ENCODE measurements at places on chromosomes 5 and 9.

DNA sequence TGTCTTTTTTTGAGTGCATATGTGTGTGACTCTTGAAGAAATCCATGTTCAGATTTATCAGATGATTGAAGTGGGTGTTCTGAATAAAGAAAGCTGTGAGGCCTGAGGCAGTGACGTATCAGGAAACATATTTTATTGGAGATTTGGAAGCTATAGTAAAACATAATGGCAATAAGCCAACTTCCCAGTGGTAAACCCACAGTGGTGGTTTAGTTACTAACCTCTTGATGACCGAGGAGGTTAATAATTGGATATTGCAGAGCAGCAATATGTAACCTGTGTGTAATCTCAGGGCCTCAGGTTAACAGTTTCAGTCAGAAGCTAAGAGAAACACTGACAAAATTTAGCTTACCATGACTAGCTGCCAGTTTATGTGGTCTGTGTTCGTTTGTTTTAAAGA, 6.9 kb downstream of the RGMB start:
- no peak for DNase-seq

DNA sequence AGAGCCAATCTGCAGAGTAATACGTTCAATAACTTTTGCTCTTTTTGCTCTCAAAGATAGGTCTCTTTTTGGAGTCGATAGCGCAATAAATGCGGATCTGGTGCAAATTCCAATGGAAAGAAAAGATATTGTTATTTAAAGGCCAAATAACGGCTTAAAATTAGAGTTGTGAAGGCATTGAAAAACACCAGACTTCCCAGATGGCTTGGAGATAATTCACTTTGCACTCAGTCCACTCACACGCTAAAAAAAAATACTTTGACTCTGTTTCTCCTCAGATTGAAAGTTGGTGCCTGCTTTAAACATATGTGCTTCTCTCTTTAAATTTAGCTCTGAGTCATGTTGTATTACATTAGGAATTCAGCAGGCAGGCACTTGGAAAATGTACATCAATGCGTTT, 19.5 kb upstream of the MED27 start:
- DNase-seq: no peak

DNA sequence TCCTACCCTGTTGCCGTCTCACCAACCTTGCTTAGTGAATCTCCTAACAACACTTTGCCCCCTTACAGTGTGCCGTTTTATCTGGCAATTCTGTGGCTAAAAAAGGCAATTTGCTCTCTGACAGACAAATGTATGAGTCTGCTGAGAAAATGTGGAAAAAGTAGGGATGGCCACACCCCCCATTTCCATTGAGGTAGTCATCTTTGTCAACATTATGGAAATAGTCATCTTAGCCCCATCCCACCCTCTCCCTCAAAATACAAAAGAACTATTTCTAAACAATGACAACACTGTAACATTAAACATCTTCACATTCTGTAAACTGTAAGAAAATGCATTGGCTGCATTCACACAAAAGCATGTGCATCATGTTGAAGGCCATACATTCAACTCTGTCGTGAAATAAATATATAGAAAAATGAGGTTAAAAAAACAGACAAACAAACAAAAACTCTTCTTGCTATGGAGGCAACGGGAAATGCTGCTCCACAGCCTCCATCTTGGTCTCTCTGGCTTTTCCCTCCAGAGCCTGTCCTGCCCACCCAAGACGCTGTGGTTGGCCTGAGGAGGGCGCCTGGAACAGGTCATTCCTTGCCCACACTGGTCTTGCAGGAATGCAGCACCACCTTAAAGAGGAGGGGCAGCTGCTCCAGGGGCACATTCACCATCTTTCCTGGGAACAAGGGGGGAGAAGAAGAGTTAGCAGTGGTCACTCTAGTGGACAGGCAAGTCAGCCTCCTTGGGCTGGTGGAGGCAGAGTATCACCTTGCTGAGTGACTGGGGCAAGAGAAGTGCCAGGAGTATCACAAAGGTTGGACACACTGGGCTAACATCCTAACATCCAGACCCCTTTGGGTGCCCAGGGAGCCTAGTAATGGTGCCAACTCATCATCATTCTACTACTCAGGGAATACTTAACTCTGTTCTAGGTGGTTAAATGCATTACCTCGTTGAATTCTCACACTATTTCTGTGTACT, 15.2 kb upstream of the NR5A1 start:
- DNase-seq: no peak

GRCh38 chr5:74919487-74919886, 53.3 kb upstream of the FAM169A start:
- no peak for DNase-seq

DNA sequence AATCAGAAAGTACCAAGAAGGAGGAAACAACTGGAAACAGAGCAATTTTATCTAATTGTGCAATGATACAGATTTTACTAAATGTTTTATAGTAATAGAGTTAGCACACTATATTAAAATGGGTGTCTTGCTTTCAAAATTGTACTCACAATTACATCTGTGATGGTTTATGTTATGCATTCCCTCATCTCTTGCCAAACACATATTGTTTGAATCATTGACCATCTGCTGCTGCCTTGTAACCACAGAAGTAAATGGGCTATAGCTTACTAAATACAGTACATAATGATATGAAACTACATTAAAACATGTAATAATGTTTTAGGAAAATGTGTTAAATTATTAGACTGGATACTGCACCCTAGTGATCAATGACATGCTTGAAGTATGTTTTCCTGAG, 158.1 kb downstream of the SLC25A46 start:
- no peak for DNase-seq

- no peak for DNase-seq
These were observed 123.0 kb upstream of the FSTL4 start for GRCh38 chr5:133735346-133735745.

- DNase-seq: no peak
These were observed 20.9 kb upstream of the DUSP1 start for GRCh38 chr5:172791726-172792445.

DNA sequence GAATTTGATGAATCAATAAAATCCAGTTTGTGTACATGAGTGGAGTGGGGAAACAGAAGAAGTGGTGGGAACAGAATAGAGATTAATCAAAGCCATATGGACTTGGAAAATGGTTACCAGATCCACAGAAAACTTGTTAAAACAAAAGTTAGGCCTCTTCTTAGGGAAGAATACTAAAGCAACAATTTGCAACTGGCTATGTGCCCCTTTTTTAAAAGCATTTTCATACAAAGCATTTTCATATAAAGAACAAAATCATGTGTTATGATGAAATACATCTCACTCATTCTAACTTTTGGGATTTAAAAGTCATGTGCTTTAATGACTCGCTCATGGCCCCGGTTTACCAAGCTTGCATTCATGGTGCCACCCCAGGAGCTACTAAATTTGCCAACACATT, 276.9 kb downstream of the EFNA5 start:
- DNase-seq: no peak

DNA sequence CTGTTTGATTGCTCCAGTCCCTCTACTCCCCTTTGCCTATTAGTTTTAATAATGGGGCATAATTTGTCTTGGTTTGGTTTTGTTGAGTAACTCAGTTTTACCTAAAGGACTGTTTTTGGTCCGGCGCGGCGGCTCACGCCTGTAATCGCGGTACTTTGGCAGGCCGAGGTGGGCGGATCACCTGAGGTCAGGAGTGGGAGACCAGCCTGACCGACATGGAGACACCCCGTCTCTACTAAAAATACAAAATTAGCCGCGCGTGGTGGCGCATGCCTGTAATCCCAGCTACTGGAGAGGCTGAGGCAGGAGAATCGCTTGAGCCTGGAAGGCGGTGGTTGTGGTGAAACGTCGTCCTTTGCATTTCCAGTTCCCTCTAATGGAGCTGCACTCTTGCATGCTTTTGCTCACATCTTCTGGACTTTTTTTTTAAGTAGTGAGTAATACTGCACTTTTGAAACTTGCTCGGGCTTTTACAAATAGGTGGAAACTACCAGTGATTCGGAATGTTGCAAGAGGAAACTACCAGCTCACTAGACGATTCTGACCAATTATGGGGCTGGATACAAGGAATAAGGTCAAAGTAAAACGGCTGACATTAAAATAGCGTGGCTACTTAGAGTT, 721 bp upstream of the MAML1 start:
- peak; percentile 24 for DNase-seq

DNA sequence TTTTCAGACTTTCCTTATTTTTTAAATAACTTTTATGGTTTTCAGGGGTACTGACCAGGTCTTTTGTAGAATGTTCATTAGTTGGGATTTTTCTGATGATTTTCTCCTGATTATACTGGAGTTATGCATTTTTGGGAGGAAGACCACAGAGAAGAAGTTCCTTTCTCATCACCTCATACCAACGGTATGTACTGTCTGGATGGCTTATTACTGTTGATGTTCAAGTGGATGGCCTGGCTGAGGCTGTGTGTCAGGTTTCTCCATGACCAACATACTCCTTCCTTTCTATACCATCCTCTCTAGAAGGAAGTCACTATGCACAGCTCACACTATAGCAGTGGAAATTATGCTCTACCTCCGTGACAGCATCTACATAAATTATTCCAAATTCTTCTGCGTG, 71.1 kb upstream of the NR3C1 start:
- DNase-seq: no peak

- DNase-seq: no peak
These were observed 589.9 kb downstream of the ZNF608 start for GRCh38 chr5:124156415-124156996.

DNA sequence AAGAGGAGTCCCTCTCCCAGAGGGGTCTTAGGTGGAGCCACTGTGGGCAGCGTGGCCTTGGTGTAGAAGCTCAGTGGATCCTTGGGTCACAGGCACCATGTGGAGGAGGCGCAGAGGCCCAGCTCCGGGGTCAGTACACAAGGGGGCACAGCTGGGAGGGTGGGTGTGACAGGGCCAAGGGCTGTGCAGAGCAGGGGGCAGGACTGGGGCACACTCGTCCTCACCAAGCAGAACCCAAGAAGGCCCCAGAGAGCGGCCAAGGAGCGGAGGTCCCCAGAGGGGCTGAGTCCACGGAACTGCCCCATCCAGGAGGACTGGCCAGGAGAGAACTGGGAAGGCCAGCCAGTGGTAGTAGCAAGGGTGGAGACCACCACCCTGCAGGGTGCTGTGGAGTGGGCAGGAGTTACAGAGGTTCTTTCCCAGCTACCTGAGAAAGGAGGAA, 2.5 kb upstream of the LPCAT1 start:
- no peak for DNase-seq

DNA sequence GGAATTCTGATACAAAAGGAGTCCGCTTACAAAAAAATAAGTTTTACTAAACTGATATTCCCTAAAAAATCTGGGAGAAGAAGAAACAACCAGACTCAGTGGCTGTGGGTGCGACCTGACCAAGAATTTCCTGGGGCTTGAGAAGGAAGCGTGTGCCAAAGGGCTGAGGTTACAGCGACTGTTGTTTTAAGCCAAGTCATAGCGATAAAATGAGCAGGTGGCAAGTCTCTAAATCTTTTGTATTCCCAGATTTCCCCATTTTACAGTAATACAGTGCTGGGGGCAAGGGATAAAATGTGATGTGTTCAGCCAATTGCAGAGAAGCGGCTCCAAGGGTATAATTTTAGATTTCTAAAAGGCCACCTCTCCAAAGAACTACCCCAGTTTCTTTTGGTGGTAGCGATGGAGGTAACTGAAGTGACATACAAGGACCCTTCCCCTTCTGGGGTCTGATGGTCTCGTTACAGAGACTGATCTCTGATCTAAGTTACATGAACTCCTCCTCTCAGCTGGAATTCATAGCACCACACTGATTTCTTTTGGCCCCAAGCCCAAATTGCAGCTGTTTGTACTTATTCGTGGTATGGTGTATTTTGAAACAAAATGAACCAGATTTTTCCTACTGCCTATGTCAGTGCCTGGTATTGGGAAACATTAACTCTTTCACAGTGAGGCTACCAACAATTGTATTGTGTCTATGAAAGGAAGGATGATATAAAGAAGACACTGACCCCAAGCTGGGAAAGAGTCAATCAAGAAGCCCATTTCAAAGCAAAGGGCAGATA, 41.6 kb downstream of the LPAR1 start:
- DNase-seq: no peak

Data from C1 segment of cervical spinal cord (tissue), 14 donors.